ENCODE measurements at places on chromosomes 16 and 17. TPM values are rescaled to one million over a fixed set of nuclear protein-coding genes. Genes with fewer than 3 reads are reported as not detected.

GCGR gene
- not detected for polyA plus RNA-seq

TBC1D3I gene
- not detected for polyA plus RNA-seq

CES1 gene
- 0.43 TPM for polyA plus RNA-seq

SCN4A gene
- polyA plus RNA-seq = 0.10 TPM

SDK2 gene
- polyA plus RNA-seq = 3.3 TPM

SGCA gene
- 2.9 TPM for polyA plus RNA-seq

MT2A gene
- polyA plus RNA-seq = 40.8 TPM

CCL13 gene
- not detected for polyA plus RNA-seq

NUTF2 gene
- polyA plus RNA-seq = 111 TPM

STAT5B gene
- polyA plus RNA-seq = 60.4 TPM
